ENCODE measurements at places on chromosomes 2 and 18.

- peak; percentile 70 for DNase-seq
Observed at GRCh38 chr2:67399831-67400489, 2.8 kb downstream of the ETAA1 start.

GRCh38 chr2:70985956-70986355, 7.5 kb downstream of the ANKRD53 start:
- no peak for DNase-seq

DNA sequence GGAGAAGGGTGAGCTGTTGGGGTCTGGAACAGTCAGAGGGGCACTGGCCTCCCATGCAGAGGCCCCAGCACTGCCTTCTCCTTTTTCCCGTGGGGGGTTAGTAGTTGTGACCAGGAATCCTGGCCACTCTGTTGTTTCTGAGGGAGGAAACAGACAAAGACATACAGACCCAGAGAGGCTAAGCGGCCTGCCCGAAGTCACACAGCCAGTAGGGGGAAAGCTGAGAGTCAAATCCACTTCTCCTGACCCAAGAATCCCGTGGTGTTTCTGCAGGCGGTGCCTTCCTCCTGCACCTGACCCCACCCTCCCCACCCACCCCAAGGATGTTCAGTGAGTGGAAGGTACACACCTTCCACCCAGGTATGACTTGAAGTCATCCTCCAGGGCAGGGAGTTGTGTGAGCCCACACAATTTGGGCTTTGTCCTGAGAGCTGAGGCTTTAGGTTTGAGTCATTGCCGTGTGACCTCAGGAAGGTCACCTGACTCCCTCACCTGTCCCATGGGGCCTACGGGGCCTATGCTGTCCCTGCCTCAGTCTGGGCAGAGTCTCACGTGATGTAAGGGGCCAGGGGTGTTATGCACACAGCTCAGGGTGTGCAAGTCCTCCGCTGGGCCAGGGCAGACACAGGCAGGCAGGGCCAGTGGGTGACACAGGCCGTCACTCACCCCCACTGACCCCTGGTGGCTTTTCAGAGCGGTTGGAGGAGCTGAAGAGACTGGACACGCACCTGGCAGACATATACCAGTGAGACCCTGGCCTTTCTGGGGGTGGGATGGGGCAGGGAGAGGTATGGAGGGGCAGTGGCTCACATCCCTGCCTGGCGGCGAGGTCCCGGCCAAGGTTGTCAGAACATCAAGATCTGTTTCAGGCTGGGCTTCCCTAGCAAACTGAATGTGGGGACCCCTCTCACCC, 5.0 kb downstream of the NT5DC4 start:
- DNase-seq, result no peak

GRCh38 chr2:3633089-3633981, 24.7 kb upstream of the ALLC start:
- peak; percentile 81 for DNase-seq

- DNase-seq, result no peak
Observed at GRCh38 chr18:63318889-63319382, 633 bp downstream of the BCL2 start.

DNA sequence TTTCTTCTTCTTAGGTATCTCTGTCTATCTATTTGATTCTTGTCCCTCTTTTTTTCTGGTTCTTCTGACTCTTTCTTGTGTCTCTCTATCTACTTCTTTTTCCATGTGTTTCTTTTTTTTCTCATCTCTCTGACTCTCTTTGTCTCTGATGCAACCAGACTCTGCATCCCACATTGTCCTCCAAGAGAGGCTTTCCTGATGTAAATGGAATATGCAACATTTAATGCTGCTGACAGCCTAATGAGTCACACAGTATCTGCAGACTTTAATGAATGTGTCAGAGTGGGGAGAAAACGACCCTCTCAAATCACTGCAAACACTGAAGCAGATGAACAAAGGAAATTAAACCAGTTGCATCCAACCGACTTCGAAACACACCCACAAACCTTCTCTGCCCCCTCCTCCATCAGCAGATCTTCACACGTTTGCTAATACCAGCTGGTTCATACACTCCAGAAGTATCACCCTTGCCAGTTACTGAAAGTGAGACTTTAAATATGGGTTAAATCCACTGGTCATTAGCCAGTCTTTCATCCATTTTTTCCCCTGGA, 351.5 kb downstream of the TXNL1 start:
- peak; percentile 87 for DNase-seq

GRCh38 chr2:211623096-211623495, 915.5 kb downstream of the ERBB4 start:
- DNase-seq, result no peak

DNA sequence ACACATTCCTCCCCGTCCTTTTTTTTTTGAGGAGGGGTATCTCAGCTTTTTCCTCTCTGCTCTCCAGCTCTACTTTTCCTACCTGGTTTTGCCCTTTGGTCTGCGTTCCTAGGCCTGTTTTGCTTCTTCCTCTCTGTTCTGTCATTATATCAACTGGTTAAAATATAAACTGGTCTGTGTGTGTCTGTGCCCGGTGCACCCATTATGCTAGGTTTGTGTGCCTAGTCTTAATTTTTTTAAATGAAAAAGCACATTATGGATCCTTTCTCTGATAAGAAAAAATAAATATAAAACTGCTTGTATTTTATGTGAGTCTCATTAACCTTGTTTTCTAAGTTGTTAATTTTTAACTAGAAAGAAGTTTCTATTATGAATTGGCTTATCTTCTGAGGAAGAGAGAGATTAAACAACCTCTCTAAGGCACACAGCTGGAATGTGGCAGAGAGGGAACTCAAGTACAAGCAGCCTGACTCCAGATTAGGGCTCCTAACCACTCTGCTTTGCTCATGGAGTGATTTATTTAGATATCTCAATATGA, 17.4 kb downstream of the SLC38A11 start:
- DNase-seq, result no peak

DNA sequence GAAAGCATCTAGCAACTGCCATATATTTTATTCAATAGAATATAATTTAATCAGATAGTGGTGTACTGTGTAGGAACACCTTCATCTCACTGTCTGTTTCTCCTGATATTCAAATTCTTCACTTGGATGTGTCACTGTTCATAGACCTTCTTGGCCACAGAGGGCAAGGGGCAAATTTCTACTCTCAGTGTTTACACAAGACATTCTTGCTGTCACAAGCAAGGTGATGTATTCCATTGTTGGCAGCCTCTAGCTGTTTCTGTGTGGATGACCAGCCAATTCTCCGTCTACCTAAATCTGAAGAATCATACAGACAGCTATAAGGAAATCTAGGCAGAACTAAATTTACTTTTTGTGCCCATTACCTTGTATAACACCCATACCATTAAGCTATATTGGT, 948.3 kb downstream of the CNTNAP5 start:
- DNase-seq, result no peak

- DNase-seq, result no peak
Observed at GRCh38 chr2:109481196-109481555, 132.6 kb downstream of the SEPTIN10 start.

DNA sequence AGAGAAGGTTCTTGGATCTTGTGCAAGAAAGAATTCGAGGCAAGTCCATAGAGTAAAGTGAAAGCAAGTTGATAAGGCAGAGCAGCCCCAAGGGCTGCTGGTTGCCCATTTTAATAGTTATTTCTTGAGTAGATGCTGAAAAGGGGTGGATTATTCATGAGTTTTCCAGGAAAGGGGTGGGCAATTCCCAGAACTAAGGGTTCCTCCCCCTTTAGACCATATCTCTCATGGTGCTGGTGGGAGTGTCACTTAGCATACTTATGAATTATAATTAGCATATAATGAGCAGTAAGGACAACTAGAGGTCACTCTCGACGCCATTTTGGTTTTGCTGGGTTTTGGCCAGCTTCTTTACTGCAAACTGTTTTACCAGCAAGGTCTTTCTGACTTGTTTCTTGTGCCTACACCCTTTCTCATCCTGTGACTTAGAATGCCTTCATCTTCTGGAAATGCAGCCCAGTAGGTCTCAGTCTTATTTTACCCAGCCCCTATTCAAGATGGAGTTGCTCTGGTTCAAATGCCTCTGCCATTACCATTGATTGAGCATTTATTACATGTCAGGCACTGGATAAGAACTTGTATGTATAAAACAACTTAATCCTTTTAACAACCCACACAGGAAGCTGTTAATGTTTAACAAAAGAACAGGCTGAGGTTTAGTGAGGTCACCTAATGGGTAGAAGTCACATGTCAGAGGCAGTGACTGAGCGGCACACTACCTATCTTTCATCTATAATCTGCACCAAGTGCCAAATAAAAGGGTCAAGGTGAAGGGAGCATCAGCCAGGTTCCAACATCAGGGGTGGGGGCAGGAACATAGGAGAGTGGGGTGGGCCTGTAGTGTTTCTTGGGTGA, 250.9 kb downstream of the ICOS start:
- no peak for DNase-seq

- DNase-seq, result no peak
Observed at GRCh38 chr2:182890773-182891378, 24.4 kb upstream of the FRZB start.

GRCh38 chr2:138671566-138671965, 108.6 kb downstream of the NXPH2 start:
- DNase-seq, result no peak

DNA sequence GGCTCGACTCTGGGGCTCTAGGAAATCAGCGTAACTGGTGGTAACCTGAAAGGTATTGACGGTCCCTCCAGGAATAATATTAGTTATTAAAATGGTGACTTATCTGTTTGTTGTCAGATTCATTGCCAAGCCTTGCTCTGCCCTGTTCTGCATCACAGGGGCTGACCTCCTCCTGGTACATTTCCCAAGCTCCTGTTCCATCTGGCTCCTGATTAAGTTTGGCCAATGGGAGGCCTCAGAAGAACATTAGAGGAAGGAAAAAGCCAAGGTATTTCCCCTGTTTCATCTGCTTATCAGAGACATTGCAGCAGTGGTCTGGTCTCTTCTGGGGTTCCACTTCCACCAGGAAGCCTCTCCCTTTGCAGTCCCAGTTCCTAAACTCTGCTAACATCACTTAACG, 527.0 kb downstream of the TNS1 start:
- DNase-seq, result no peak

DNA sequence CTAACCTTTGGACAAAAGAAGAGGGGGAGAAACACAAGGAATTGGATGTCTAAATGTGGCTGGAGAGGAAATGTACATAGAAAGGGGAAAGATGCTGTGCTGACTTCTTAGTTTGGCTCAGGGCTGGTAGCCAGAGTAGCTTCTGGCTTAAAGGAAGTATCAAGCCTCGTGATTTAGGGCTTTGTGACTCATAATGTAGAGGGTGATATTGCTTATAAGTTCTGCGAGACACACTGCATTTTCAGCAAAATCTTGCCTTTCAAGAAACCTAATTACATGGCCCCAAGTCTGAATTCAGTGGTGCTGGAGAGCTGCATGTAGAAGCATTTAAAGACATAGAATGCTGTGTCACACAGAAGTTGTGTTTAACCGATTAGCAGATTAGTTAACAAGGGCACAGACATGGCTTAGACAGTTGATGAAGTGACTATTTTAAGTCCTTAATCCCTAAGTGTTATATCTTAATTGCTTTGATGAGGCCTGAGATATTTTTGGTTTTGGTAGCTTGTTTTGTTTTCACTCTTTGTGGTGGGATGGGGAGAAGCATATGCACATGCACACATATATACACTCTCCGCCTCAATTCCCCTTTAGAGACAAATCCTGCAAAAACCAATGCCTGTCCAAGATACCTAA, 66.4 kb downstream of the EPAS1 start:
- peak; percentile 88 for DNase-seq

DNA sequence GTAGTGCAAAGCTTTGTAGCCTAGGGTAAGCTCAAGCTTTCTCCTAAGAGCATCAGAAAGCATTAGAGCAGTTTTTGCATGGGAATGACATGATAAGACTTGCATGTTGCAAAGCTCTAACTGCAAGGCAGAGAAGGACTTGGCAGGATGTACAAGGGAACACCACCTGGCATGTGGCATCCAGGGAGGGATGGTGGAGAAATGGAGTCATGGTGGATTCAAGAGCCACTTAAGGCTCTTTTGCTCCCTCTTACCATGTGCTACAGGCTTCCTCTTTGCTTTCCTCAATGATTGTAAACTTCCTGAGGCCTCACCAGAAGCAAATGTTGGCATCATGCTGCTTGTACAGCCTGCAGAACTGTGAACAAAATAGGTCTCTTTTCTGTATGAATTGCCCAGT, 266.0 kb downstream of the GLI2 start:
- DNase-seq, result no peak

- DNase-seq, result peak; percentile 97
Observed at GRCh38 chr2:24304098-24304497, 56.2 kb downstream of the ITSN2 start.

- DNase-seq, result peak; percentile 19
Observed at GRCh38 chr18:59481436-59481835, 122.4 kb upstream of the LMAN1 start.

- DNase-seq, result no peak
Observed at GRCh38 chr2:195535911-195536522, 121.0 kb upstream of the SLC39A10 start.

- no peak for DNase-seq
Observed at GRCh38 chr2:163748420-163748819, 12.6 kb upstream of the FIGN start.

GRCh38 chr18:70489986-70490933, 201.4 kb downstream of the SOCS6 start:
- peak; percentile 57 for DNase-seq

DNA sequence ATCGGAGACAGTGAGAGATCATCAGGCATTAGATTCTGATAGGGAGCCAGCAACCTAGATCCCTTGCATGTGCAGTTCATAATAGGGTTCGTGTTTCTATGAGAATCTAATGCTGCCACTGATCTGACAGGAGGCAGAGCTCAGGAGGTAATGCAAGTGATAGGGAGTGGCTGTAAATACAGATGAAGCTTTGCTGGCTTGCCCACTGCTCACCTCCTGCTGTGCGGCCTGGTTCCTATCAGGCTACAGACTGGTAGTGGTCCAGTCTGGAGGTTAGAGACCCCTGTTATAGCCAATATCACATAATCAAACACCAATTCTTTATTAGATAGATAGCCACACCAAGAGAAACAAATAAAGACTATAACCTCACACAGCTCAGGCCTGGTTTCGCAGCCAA, 51.0 kb upstream of the NBEAL1 start:
- DNase-seq, result no peak

- DNase-seq, result no peak
Observed at GRCh38 chr2:235086481-235087184, 134.8 kb downstream of the SH3BP4 start.

All from IMR-90 (cell line).